ENCODE measurements at places on chromosomes 5 and 9. TPM values are rescaled to one million over a fixed set of nuclear protein-coding genes. Genes with fewer than 3 reads are reported as not detected.
A peak's percentile ranks its signal among the peaks of the same experiment; 100 is the strongest.

The HSD17B3 gene
- not detected for total RNA-seq

The DOCK2 gene
- total RNA-seq, result 35.5 TPM

The KIAA1191 gene
- 85.4 TPM for total RNA-seq

The OBP2B gene
- not detected for total RNA-seq

The LCN2 gene
- 1.7 TPM for total RNA-seq

The TSSK1B gene
- total RNA-seq, result not detected

The AHRR gene
- 0.96 TPM for total RNA-seq

The CDK9 gene
- total RNA-seq, result 92.6 TPM

The EQTN gene
- not detected for total RNA-seq

The SYK gene
- 25.9 TPM for total RNA-seq

The FST gene
- 2.1 TPM for total RNA-seq

The GABRB2 gene
- total RNA-seq, result 1.9 TPM

The RPL12 gene
- 2,448 TPM for total RNA-seq

The RBM18 gene
- 10.5 TPM for total RNA-seq

GRCh38 chr9:29793970-29794369 lies 2220.7 kb upstream of the C9orf72 start:
- DNase-seq, result no peak

- no peak for DNase-seq
These were observed 40.5 kb upstream of the PJA2 start for GRCh38 chr5:109450129-109450877.

GRCh38 chr5:149421372-149421685 lies 42.2 kb upstream of the IL17B start:
- DNase-seq, result no peak

DNA sequence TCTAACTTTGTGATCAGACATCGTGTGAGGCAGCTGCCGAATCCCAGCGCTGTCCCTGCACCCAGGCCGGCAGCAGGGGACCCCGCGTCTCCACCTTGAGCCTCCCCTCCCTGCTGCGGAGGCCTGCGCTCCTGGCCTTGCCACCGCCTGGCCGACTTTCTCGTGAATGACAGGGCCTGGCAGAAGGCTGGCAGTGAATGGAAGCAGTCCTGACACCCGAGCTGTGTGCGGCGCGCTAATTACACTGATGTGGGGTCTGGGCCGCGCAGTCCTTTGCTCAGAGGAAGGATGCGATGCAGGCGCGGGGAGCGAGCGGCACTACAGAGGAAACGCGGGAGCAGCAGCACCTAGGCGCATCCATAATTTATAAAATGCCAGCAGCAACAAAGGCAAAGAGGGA lies 40.3 kb downstream of the POU4F3 start:
- DNase-seq, result no peak

DNA sequence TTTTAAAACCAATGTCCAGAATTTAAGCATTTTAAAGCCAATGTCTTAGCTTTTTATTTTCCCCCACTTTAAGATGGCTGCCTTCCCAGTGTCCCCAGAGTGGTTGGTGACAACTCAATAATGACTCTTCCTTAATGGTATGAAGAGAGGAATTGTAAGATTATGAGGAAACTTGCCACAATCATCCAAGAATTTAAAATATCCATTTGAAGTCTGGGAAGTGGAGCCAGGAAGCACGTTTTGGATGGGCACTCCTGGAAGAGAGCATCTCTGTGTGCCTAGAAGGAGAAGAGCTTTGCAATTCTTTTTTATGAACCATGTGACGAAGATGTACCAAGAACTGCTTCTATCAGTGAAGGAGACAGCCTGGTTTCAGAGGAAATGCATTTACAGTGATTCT lies 11.3 kb upstream of the IGFBPL1 start:
- no peak for DNase-seq

DNA sequence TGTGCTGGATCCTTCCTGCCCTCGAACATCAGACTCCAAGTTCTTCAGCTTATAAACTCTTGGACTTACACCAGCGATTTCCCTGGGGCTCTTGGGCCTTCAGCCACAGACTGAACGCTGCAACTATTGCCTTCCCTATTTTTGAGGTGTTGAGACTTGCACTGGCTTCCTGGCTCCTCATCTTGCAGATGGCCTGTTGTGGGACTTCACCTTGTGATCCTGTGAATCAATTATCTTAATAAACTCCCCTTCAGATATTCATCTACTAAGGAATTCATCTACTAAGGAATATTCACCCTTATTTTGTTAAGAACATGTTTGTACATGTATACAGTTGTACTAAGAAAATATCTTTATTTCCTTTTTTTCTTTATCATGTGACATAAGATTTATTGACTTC lies 1079.7 kb downstream of the CDH12 start:
- DNase-seq, result no peak

DNA sequence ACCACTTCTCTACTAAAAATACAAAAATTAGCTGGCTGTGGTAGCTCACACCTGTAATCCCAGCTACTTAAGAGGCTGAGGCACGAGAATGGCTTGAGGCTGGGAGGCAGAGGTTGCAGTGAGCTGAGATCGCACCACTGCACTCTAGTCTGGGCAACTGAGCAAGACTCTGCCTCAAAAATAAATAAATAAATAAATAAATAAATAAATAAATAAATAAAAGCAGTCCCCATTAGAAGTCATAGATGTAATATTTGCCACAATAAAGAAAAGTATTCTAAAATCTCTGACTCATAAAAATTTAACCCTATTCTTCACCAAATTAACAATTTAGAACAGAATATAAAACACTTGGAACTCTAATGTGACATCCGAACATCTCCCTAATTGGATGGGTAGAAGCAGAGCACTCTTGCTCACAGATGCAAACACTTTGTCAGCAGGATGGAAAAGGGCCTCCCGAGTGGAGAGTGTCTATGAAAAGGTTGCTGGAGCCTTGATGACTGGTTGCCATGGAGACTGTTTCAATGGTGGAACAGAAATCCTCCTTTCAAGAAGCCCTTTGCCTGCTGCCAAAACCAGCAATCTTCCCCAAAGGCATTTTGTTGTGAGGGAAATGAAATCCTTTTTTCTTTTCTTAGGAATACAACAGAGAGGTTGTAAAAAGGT lies 38.9 kb upstream of the TRAF1 start:
- DNase-seq, result no peak

- no peak for DNase-seq
These were observed 81.7 kb upstream of the CPEB4 start for GRCh38 chr5:173806270-173807035.

DNA sequence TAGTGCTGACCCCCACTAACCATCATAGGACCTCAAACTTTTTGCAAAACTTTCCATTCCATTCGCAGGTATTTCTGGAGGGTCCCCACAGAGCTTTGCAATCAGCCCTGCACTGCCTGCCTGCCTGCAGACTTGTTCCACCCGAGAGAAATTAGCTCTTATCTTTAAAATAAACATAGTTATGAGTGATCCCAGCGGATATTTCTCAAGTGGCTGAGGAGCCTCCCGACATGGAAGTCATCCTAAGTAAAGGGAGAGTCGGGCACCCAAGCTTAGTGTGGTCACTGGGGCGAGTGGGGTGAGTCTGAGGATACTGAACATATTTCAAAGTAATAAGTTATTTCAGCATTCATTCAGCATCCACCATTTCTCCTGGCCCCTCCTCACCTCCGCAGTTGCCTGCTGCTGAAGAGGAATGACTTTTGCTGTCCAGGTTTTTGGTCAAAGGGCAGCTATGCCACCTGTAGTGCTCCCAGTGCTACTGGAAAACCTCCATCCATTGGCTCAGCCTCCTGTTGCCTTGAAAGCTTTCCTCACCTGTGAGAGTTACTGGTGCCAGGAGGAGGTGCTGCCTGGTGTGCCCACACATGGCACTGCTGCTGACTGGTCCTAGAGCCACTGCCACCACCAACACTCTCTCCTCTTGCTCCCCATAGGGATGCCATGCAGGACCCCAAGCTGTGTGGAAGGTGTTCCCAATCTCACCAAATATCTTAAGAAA lies 89.7 kb upstream of the PCSK1 start:
- no peak for DNase-seq

GRCh38 chr5:138408023-138408422 lies 30.8 kb upstream of the REEP2 start:
- no peak for DNase-seq

DNA sequence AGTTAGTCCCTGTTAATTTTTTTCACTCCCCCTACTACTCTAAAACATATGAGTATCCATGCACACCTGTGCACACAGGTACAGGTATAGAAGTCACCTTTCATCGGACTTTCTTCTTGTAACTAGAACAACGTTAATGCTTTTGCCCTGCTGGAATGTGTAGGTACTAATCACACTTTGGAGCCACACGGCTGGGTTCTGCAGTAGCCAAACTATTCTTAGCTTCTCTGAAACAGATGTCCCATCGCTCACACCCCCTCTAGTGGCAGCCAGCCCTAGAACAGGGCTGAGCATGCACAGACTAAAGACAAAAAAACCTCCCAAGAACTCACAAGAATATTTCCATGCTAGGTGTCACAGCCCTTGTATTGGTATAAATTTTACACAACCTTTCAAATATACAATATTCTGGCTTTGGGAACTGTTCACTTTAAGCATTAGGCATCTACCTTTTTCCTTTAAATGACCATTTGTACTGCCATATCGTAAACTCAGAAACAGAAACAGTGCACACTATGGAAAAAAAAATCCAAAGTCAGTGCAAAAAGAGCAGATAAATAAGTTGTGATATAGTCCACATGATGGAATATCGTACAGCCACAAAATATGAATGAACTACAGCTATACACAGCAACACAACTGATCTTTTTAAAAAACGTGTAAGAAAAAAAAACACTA lies 64.0 kb downstream of the RETREG1 start:
- peak; percentile 52 for DNase-seq

- no peak for DNase-seq
These were observed 206.5 kb downstream of the KCTD16 start for GRCh38 chr5:144377207-144377606.

- DNase-seq, result no peak
These were observed 300.9 kb downstream of the MCTP1 start for GRCh38 chr5:94983861-94984535.

DNA sequence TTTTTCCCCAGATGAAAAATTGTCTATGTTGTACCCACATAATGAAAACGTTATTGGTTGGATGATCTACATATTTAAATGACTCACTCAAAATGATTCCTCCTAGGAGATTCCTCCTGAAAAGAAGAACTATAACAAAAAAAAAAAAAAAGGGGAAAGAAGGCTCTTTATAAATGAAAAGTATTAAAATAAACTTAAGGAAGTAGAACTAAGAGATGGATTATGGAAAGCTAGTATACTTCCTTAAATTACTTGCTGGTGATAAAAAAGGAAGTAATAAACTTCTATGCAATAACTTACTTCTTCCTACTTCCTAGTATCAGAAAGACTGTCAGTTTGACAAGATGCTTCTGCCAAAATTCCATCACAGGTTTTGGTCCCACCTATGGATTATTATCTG lies 1087.7 kb downstream of the CDH12 start:
- DNase-seq, result no peak

- no peak for DNase-seq
These were observed 473.3 kb upstream of the ZNF608 start for GRCh38 chr5:125219710-125220109.

- DNase-seq, result no peak
These were observed 13.7 kb downstream of the C1QTNF2 start for GRCh38 chr5:160356550-160357347.

DNA sequence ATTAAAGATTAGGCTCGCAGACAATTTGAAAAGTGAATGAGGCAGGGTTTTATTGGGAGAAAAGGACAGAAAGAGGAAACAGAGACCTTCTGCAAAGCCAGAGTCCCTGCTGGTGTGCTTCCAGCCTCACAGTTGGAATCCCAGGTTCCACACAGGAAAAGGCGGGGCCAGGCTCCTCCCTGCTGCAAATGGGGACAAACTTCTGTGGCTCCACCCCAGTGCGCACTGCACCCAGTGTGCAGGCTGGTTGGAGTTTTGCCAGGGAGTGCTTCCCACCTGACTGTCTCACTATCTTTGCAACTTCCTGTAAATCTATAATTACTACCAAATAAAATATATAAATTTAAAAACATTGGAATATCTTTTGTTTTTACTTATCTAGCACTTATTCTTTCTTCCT lies 386.0 kb upstream of the GRIN3A start:
- no peak for DNase-seq

DNA sequence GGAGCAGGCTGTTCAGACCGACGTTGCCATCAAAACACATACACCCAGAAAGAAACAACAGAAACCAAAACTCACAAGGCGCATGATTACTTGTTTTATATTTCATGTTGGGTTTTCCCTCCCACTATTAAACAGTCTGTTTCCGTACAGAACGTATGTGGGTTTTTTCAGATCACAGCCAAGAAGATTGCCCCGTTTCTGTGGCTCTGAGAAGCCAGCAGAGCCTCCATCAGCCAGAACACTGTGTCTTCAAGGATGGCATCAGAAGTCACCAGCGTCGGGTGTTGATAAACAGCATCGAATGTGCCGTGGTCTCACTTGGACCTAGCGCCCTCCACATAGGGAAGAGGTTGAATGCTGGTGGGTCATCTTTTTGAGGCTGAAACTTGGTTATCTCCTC lies 42.8 kb downstream of the FAM78A start:
- DNase-seq, result no peak

- DNase-seq, result peak; percentile 76
These were observed 156.3 kb upstream of the IER5L start for GRCh38 chr9:129334105-129334935.

- no peak for DNase-seq
These were observed 60.2 kb upstream of the HAPLN1 start for GRCh38 chr5:83780699-83781350.
